ENCODE measurements at places on chromosomes 12 and 14.

DNA sequence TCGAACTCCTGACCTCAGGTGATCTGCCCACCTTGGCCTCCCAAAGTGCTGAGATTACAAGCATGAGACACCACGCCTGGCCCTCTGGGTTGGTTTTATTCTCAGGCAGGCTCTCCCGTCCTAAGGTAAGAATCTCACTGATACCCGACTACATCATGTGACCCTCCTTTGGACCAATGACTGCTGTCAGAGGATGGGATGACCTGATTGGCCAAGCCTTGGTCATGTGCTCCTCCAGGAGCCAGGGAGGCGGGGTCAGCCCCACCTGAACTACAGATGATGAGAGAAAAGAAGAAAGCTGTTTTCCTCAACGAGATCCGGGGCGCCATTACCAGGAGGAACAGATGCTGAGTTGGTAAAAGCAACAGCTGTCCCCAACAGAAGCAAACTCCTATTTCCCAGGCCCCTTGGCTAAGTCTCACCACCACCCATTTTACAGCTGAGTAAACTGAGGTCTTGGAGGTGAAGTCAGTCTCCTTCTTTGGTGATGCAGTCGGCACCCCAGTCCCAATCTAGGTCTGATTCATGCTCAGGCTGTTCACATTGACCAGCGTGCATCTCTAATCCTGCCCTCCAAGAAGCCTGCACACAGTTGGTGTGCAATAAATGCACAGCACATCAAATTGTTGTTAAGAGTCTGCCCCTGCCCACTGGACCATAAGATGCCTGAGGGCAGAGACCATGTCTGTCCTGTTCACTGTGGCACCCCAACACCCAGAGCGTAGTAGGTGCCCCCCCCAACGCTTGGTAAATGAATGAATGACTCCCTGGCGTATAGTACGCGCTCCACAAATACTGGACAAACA, 118.8 kb downstream of the SCARB1 start:
- no peak for DNase-seq

GRCh38 chr12:100128512-100128908, 14.2 kb downstream of the BLTP3B start:
- DNase-seq, result peak; percentile 14

DNA sequence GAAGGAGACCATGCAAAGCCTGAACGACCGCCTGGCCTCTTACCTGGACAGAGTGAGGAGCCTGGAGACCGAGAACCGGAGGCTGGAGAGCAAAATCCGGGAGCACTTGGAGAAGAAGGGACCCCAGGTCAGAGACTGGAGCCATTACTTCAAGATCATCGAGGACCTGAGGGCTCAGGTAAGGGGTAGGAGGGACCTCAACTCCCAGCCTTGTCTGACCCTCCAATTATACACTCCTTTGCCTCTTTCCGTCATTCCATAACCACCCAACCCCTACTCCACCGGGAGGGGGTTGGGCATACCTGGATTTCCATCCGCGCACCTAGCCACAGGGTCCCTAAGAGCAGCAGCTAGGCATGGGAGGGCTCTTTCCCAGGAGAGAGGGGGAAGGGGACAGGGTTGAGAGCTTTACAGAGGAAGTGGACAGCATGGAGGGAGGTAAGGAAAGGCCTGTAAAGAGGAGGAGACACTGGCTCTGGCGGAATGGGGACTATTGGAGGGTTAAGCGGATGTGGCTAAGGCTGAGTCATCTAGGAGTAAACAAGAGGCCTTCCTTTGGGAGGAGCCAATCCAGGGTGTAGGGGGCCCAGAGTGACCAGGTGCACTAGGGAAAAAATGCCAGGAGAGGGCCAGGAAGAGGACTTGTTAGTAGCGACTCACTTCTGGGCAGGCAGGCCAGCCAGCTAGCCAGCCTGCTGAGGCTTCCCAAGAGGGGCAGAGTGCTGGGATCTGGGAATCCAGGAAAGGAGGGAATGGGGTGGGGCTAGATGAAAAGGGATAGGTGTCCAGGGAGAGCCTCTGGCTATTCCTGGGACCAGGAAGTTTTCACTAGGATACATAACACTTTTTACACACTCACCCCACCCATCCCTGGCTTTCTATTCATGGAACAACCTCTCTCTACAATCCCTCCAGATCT, 754 bp downstream of the KRT18 start:
- no peak for DNase-seq

DNA sequence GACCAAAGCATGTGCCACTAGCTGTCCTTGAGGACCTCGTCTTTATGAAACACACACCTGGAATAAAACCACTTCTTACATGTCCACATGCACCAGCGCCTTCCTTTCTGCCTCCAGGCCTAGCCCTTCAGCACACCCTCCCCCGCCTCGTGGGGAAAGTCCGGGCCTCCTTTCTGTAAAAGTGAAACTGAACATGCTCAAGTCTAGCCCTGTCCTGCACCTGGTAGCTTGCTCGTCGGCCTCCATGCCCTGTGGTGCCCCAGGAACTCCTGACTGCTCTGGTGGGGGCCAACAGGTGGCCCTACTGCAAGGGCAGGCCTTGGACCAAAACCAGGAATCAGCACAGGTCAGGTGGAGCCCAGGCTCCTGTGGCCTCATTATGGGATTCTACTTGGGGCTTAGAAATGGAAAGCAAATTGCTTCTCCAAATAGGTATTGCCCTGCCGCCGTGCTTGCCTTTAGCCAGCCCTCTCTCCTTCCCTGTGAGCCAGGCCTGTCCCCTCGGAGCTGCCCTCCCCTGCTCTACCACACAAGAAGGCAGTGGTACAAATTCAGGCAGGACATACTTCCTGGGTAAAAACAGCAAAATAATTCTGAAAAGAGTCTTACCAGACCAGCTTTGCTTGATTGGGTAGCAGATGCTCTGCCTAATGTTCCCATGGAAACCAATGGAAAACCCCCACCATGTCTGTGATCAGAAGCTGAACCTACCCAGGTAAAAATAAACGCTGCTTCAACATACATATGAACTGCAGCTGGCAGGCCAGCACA, 43.5 kb downstream of the ERH start:
- no peak for DNase-seq

GRCh38 chr12:1527789-1528188, 66.6 kb downstream of the FBXL14 start:
- no peak for DNase-seq

GRCh38 chr14:24052656-24053547, 1.1 kb downstream of the CARMIL3 start:
- DNase-seq, result no peak

GRCh38 chr12:16562435-16562834, 43.5 kb downstream of the LMO3 start:
- DNase-seq, result no peak

DNA sequence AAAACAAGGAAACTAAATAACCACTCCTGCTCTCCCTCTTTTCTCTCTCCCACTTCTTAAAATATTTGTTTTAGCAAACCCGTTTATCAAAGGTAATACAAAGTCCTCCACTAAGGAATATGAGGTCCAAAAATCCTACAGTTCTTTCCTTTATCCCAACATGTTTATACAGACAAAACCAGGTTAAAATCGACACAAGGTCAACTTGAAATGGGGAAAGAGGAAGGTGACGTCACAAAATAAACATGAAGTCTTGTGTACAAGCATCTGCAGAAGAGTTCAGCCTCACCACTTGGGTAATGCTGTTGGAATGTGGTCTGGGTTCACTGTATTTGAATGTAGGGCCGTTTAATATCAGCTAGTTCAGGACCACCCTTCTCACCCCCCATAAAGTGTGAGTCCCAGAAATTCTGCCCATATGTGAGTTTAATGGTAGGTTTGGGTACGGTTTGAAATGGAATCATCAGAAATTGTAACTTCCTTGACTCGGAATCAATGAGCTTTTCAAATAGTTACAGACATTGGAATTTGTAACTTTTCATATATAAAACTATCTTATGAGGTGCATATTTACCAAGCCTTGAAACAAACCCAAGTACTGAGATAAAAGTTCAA, 120.0 kb upstream of the SLC38A2 start:
- no peak for DNase-seq

All from bone marrow (tissue), 2 donors.